ENCODE measurements at places on chromosomes 1 and 21.

- DNase-seq, result peak; percentile 73
These were observed 829 bp downstream of the PEA15 start for GRCh38 chr1:160206036-160206389.

DNA sequence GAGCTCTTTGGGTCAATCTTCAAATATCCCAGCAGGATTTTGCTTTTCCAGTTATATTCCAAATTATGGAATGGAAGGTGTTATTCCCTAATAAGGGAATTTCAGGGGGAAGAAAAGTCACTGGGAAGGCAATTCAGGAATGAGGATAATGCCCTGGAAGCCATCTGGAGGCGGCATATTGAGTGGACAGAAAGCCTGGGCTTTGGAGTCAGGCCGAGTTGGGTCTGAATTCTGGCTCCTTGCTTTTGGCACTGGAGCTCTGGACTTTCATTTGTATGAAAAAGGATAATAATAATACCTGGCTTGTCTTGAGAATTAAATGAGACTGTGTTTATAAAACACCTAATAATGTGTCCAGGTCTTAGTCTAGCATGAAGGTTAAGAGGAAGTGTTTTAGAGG, 16.5 kb downstream of the GREM2 start:
- DNase-seq, result no peak

GRCh38 chr1:59521456-59521855, 224.6 kb downstream of the FGGY start:
- DNase-seq, result peak; percentile 27

- DNase-seq, result no peak
These were observed 8.3 kb downstream of the NEK2 start for GRCh38 chr1:211667065-211667617.

DNA sequence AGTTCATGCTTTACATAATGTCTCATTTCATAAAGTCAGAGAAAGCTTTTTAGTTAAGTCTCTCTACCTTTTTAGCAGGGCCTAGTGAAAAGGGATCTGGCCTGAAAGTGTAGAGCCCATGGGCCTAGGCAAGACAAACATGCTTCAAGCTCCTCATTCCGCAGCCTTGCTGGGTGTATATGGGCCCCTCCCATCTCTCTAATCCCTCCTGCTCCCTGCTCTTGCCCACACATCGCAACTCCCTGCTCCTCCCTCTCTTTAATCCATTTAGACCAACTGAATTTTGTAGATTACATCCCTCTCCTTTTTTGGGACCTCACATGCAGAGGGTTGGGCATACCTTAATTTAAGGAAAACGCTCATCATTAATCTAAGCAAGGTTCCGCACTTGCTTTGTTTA, 42.3 kb upstream of the CCDC190 start:
- DNase-seq, result no peak

GRCh38 chr1:175307160-175307559, 114.6 kb upstream of the KIAA0040 start:
- DNase-seq, result no peak

Data from fibroblast of skin of scalp (primary cell).